ENCODE measurements at places on chromosomes 1 and 21. TPM values are rescaled to one million over a fixed set of nuclear protein-coding genes. Genes with fewer than 3 reads are reported as not detected.

SMIM11 gene
- 19.2 TPM for total RNA-seq

GPA33 gene
- total RNA-seq: 0.20 TPM

DNA sequence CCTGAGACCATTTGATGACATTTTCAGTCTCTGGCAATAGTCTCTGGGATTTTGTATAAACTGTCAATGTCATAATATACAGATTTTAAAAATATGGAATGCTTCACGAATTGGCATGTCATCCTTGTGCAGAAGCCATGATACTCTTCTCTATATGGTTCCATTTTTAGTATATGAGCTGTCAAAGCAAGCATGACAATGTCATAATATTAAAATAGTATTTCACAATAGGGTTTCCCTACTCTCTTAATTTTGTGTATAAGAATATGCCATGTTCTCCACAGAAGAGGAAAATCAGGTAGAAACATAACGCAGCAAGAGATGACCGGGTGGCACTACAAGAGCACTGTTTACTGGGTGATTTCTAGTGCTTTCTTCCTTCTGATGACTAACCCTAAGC, 8.3 kb upstream of the DIPK1A start:
- DNase-seq: no peak

GRCh38 chr1:71668065-71668464, 587.2 kb upstream of the ZRANB2 start:
- DNase-seq: no peak

DNA sequence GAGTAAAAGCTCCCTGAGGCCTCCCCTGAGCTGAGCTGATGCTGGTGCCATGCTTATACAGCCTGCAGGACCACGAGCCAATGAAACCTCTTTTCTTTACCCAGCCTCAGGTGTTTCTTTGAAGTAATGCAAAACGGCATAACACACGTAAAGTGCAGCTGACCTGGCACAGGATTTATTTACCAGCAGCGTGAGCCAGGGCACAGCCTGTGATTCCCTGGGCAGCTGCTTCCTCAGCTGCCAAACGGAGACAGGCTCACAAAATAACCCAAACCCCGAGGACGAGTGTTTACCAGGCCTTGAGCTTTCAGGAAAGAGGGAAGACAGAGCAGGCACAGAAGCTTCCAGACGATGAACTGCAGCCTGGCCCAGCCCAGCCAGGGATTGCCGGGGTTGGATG, 120.6 kb upstream of the ARHGEF16 start:
- no peak for DNase-seq

KCNJ9 gene
- total RNA-seq: 0.06 TPM

DNA sequence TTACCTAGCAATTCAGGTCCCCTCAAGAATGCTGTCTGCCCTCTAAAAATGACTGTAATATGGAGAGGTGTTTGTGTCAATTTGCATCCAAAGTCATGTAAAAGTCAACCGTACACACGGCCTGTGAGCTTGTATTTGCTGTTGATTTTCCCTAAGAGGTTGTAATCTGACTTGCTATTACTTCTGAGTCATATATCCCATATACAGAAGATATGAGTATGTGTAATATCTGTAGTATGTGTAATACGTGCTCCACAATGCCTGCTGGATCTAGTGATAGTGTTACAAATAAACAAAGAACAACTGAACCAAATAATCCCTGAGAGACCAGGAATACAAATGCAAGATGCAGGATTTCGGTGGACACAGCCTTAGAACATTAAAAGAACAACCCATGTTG, 1.4 kb upstream of the KCNJ6 start:
- DNase-seq: no peak

GRCh38 chr21:45079351-45079750, 5.0 kb downstream of the ADARB1 start:
- DNase-seq: peak; percentile 33

DNA sequence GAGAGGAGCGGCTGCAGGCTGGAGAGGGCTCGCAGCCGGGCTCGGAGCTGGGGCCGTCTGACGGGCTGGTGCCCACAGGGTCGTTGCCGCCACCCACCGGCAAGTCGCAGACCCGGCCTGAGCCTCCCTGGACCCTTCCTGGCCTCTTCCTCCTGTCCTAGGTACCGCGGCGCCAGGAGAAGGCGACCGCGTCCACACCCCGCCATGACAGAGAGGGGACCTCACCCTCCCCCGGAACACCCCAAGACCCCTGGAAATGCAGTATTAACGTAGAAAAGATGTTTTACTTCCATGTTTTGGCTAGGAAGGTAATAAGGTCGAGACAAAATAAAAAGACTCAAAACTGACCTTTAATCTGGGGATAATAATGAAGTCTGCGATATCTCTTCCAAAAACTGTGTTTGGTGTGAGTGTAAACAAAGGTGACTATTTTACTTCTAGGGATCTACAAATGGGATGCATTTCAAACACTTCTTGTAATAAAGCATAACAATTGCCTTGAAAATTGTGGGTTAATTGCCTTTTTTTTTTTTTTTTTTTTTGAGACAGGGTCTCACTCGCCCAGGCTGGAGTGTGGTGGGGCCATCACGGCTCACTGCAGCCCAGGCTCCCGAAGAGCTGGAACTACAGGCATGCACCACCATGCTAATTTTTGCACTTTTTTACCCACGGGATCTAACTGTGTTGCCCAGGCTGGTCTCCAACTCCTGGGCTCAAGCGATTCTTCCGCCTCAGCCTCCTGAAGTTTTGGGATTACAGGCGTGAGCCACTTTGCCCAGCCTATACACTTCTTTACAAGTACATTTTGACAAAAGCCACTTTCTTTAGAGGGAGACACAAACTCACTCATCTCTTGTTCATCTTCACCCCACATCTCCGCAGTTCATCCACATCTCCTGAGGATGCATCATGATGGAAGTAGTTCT, 838 bp upstream of the RSRP1 start:
- no peak for DNase-seq

GRCh38 chr21:45127937-45128336, 53.6 kb downstream of the ADARB1 start:
- DNase-seq: no peak

DNA sequence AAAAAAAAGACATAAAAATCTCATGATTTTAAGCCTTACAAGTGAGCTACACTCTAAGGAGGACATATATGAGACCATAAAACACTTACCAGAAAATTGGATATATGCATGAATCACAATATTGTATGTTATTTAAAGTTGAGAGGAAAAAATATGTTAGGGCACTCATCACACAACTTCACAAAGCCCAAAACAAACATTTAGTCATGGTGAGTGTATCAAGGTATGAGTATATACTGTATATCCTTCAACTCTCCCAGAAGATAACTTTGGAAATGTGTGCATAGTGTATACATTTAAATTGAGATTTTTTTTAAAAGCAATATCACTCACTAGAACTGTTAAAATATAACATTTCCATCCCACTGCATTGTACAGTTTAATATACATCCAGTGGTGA, 259.3 kb downstream of the SRGAP2C start:
- no peak for DNase-seq

DNA sequence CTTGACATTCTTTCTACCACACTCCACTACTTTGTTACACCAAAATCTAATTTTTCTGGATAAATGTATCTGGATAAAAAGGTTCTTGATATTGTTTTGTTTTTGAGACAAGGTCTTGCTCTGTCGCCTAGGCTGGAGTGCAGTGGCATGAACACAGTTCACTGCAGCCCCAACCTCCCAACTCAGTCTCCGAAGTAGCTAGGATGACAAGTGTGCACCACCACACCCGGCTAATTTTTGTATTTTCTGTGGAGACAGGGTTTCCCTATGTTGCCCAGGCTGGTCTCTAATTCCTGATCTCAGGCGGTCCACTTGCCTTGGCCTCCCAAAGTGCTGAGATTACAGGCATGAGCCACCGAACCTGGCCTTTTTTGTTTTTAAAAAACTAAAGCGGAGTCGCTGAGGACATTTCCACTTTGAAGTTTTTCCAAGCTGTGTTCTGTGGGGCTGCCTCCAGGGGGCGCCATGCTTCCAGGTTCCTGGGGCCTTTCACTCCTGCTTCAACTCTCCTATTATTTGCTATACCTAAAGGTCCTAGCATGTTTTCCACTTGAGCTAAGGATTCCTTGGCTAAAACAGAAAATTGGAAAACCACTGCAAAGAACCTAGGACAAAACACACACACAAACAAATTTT, 14.1 kb upstream of the NCMAP start:
- no peak for DNase-seq

- DNase-seq: no peak
Observed at GRCh38 chr1:59643526-59643925, 171.2 kb upstream of the HOOK1 start.

HIVEP3 gene
- 25.0 TPM for total RNA-seq

SLAMF8 gene
- 0.21 TPM for total RNA-seq

- no peak for DNase-seq
Observed at GRCh38 chr1:115652236-115652788, 10.5 kb downstream of the VANGL1 start.

HES4 gene
- 4.4 TPM for total RNA-seq

DNA sequence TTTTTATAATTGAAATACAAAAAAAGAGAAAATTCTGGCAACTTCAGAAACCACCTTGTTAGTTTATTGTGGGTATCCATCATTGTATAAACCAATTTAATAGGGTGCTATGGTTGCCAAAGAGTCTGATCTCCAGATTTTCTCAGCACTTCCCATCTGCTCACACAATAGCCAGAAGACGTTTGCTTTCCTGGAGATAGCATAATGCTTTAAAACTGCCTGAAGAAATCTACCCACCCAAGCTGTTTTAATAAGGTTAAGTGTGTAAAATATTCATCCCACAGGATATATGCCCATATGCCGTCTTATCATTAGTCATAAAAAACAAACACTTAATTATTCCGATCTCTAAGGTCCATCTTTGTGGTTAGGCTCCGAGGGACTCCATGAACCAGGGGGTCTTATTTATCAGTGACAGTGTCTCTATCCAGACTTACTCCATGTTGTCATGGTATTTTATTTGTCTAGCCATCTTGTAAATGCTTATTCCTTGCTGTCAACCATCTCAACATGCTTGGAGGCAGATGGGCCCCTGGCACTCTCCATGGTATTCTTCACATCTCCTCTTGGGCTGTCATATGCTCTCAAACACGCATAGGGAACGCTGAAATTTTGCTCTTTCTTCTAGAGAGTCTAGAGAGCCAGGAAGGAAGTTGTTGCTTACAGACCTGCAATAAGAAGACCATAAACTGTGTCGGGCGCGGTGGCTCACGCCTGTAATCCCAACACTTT, 58.5 kb downstream of the MAP10 start:
- no peak for DNase-seq

ARHGEF11 gene
- total RNA-seq: 5.8 TPM

DNA sequence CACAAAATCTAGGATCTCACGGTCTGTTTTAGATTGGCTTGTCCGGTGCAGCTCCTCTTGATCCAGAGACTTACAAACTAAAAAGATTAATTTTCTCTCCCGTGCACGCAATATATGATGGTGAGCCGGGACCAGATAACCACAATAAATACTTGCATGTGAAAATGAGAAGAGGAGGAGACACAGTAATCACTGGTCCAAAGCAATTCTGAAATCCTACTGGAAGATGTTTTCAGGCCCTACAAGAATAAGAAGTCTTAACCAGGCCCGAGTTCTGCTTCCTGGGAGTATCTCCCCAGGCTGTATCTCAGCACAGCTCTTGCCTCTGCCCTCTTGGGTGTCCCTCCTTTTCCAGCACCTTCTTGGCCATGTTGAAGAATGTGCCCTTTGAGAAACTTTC, 1.0 kb upstream of the WDR4 start:
- DNase-seq: no peak

DNA sequence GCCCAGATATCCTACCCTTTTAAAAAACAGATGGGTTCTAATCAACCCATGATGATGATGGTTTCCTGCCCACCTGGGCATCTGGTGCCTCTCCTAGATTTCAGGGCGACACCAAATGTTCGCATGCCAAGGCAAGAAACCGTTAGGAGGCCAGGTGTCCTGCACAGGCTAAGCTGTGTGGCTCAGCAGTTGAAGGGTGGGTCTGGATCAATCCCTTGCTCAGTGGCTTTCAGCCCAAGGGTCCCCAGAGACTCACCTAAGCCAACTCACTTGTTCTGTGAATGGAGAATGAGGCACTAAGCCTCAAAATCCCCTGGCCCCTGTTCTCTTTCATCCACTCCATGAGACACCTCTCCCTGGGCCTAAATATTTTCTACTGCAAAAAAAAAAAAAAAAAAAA, 169.1 kb upstream of the EDN2 start:
- DNase-seq: no peak

DNA sequence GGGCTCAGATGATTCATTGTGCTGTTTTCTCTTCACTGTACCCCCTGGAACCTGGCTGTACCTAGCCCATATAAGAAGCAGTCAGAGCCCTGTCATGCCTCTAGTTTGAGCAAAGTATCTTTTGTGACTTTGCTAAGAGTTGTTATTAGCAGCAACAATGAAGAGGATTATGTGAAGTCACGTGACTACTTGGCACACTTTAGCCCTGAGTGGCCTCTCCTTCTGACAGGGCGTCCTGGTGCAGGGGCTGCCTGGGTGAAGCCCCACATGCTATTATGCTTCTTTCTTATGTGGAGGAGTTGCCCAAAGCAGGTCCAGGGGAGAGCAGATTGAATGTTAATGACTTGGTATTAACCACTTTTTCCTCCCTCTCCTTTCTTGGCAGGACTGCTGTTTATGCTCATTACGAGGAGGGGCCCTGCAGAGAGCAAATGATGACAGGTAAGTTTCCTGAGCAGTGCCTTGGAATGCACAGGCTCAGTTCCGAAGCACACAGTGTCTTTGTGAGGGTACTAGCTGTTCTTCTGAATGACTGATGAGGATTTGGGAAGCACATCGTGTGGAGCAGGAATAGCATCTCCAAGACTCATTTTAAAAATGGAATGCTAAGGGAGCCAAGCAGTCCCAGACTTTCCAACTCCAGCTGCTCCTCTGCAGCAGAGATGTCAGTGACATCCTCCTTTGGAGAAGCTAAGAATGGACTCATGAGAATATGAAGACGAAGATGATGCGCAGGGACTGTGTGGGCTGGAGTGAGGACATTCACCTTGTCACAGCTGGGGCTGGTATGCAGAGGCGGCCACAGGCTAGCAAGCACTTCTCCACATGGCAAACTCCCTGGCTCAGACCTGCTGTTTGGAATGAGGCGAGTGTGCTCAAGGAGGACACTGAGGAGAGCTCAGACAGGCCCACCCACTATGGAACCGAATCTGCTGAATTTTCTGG, 15.2 kb upstream of the ST3GAL3 start:
- DNase-seq: no peak

DNA sequence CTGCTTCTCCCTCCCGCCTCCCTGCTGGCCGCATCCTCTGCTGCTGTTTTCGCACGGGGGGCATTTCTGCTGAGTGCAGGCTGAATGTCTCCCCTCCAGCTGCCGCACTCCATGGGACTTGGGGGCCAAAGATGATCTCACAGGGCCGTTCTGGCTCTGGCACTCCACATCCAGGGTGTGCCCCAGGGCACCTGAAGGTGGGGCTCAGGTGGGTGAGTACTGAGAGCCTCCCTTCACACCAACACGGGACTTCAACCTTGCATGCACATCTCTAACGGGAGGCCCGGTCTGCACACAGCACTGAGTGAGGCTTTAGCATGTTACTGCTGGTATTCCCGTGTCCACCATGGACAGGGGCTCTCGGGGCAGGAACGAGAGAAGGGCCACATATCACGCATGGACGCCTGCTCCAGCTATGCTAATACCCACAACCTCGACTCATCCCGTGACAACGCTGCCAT, 88.9 kb downstream of the DMRTB1 start:
- DNase-seq: no peak

Measured in activated naive CD4-positive, alpha-beta T cell treated with anti-CD3 and anti-CD28 coated beads, Interleukin-2, amount 50 U/mL, for 72 hours (primary cell).